ENCODE measurements at places on chromosomes 13 and 19. TPM values are rescaled to one million over a fixed set of nuclear protein-coding genes. Genes with fewer than 3 reads are reported as not detected.
A peak's percentile ranks its signal among the peaks of the same experiment; 100 is the strongest.

Gene SIGLEC11
- not detected for polyA plus RNA-seq

Gene CACNG6
- not detected for polyA plus RNA-seq

Gene PPM1N
- 2.3 TPM for polyA plus RNA-seq

Gene PSG3
- polyA plus RNA-seq, result 0.27 TPM

Gene EPSTI1
- 10.9 TPM for polyA plus RNA-seq

Gene RPS28
- polyA plus RNA-seq, result 286 TPM

Gene ZNF841
- 9.8 TPM for polyA plus RNA-seq

Gene SLITRK1
- not detected for polyA plus RNA-seq

Gene TMEM91
- 1.4 TPM for polyA plus RNA-seq

Gene AKAP11
- polyA plus RNA-seq, result 26.3 TPM

Gene WDR62
- polyA plus RNA-seq, result 1.1 TPM

Gene TMEM38A
- 1.2 TPM for polyA plus RNA-seq

Gene RGS9BP
- polyA plus RNA-seq, result 0.09 TPM

Gene PSG11
- polyA plus RNA-seq, result 0.25 TPM

- no peak for DNase-seq
Measured at GRCh38 chr13:33092073-33092987, 76.1 kb downstream of the KL start.

DNA sequence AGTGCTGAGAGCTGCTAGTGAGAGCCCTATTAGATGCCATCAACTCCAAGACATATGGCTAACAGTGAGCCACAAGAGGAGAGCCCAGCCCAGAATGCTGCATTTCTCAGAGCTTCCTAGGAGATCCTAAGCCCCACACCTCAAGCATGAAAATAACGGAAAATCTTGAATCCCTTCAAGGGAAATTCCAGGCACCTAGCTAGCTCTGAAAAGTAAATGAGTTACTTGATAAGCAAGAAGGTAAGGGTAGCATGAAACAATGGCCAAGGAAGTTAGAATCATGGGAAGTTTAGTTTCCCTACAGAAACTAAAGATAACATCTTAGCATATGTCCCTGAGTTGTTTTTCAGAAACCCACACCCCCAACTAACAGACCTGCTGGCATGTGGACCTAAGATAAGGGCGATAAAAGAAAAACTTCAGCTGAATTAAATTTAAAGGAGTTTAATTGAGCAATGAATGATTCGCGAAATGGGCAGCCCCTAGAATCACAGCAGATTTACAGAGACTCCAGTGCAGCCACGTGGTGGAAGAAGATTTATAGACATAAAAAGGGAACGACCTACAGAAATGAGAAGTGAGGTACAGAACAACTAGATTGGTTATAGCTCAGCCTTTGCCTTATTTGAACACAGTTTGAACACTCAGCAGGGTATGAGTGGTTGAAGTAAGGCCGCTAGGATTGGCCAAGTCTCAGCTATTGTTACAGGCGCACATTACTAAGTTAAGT is 301.3 kb upstream of the DACH1 start:
- no peak for DNase-seq

- DNase-seq, result peak; percentile 15
Measured at GRCh38 chr19:17370026-17370587, 7.0 kb downstream of the PLVAP start.

DNA sequence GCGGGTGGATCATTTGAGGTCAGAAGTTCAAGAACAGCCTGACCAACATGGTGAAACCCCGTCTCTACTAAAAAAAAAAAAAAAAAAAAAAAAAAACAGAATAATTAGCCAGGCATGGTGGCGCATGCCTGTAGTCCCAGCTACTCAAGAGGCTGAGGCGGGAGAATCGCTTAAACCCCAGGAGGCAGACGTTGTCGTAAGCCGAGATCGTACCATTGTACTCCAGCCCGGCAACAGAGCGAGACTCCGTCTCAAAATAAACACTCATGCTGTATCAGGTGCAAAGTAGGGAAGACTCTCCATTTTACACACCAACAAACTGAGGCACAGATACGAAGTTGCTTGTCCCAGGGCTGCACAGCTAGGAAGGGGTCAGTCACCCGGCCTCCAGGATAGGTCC is 15.6 kb downstream of the TLE6 start:
- DNase-seq, result no peak

- DNase-seq, result no peak
Measured at GRCh38 chr19:5798244-5798643, 6.6 kb upstream of the NRTN start.

- DNase-seq, result no peak
Measured at GRCh38 chr19:55675661-55676354, 782 bp downstream of the EPN1 start.

GRCh38 chr19:18650468-18651041 is 13.7 kb downstream of the KLHL26 start:
- DNase-seq, result peak; percentile 92

DNA sequence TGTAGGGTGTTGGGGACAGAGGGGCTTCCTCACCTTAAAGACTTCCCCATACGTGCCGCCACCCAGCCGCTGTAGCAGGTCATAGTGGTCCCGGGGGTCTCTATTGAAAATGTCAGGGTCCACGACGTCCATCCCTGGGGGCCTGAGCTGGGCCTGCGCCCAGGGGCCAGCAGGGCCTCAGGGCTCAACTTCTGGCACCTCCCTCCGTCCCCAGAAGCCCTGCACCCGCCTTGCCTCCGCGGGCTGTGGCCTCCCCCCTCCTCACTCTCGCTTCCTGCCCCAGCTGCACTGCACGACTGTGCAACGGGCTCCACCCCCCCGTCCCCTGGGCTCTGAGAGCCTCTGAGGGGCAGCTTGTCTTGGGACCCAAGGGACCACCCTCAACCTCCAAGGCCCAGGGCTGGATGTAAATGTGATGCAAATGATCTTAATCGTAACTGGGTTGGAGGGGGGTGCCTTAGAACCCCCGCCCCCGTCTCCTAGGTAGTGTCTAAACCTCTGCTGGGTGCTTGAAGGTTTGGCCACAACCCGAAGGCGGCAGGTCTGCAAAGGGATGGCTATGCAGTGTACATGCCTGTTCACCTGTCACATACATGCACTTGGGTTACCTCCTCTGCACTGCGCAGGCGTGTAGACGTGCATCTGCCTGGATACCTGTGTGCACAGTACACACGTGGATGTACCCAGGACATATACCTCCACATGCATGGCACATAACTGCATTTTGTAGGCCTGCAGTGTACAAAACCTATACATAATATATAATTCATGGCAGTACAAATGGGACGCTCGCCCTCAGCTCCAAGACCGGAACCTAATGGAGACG is at the start of gene MAP4K1:
TSS of gene MAP4K1 (minus strand) at position 190 of the 826 bp plus-strand sequence. CDS start at position 132, 58 bp downstream.
- no peak for DNase-seq

- DNase-seq, result peak; percentile 41
Measured at GRCh38 chr13:58960888-58961287, 1202.8 kb downstream of the DIAPH3 start.

DNA sequence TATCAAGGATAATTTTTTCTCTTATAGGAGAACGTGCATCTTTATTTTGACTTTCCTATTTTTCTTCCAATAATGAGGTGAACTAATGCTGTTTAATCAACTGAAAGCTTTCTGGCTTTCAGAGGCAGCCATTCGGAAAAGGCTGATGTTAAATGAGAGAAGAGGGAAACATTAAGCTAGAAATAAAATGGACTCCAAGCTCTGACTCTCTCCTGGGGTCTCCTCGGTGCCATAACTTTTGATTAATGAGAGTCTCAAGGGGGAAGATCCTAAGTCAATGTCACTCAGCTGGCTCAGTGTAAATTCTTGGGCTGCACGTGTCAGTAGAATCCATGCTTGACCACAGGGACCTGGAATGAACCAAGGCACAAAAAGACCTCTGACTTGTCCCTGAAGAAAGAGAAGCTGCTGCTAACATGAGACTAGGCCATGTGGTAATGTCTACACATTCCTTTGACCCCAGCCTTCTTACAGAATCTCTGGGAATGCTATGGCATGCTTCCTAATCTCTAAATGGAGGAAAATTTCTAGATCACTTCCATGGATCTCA is 152.2 kb upstream of the RFC3 start:
- no peak for DNase-seq

DNA sequence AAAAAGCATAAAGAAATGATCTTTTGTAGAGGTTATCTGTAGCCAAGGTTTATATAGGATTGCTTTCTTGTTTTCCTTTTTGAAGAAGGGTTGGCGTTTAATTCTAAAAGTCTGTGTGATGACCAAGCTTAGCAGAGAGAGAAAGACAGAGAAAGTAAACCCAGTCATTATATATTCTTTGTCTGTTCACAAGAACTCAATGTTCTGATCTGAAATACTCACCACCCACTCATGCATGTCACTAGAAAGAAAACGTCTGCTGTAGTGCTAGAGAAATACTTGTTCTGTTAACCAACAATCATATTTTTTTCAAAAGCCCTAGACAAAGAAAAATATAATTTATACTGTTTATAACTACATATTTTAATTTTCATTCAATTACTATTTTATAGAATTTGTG is 173.7 kb upstream of the SLITRK5 start:
- DNase-seq, result no peak

GRCh38 chr19:39351537-39352064 is 9.4 kb downstream of the SAMD4B start:
- no peak for DNase-seq

DNA sequence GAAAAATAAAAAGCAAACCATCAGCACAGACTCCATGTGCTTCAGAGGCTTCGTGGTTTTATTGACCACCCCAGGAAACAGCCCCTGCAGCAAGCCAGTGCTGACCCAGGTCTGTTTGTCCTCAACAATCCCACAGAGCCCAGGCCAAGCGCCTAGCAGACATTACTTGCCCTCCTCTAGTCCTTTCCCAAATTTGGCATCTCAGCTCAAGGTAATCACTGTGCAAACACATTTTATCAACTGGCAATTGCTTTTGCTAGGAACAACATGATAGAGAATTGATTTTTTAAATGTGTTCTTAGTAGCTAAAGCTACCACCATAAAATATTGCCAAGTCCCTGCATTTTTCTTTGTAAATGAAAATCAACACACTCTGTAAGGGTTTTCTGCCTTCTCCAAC is 121.8 kb downstream of the STOML3 start:
- DNase-seq, result no peak

DNA sequence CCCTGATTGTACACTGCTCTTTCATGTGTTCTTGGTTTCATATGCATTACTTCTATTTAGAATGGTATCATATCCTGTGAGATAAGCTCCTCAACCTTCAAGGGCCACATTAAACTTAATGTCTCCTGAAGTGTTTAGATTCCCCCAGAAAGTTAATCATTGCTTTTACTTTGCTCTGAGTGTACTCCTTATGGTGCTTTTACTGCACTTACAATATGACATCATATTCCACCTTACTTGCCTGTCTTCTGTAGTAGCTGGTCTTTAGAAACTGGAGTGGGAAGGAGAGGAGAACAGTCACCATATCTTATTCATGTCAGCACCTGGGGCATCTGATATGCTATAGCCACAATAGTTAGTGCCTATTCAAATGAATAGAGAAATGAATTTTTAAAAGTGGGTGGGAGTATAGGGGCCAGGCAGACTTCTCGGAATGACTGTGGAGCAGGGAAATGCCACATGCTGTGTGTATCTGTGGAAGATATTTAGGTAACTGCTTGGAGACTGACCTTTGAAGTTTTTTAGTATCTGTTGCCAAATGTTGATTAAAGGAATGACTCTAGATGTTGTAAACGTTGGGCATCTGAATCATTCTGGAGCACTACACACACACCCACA is 40.2 kb downstream of the SLAIN1 start:
- DNase-seq, result no peak

DNA sequence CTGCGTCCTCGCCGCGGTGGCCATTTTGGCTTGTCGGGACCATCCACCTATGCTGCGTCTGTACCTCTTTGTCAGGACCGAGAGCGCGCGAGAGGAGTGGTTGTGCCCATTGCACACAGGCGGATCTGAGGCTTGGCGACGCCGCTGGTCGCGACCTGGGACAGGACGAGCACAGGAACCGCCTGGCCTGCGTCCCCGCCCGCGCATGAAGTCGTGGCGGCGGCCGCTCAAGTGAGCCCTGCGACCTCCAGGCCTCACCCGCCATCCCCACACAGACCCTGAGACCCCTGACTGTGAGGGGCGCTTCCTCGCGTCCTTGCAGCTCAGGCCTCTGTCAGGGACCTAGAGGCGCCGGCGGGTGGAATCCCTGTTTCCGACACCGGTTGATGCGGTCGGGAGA is 16.8 kb downstream of the ZNF586 start:
- DNase-seq, result no peak

DNA sequence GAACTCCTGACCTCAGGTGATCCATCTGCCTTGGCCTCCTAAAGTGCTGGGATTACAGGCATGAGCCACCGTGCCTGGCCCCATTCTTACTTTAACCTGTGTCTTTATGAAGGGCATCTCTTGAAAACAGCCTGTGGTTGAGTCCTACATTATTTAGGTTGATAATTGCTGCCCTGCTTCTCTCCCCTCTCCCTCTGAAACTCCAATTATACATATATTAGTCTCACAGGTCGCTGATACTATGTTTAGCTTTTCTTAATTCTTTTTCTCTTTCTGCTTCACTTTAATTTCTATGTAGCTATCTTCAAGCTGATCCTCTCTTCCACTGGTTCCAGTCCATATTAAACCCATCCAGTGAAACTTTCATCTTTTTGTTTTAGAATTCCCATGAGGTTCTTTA is 75.1 kb downstream of the SLC6A16 start:
- DNase-seq, result no peak

GRCh38 chr13:112703449-112704284 is 13.8 kb downstream of the ATP11A start:
- DNase-seq, result peak; percentile 12

- DNase-seq, result no peak
Measured at GRCh38 chr19:456547-457110, 4.2 kb downstream of the SHC2 start.

GRCh38 chr19:13118424-13119193 is 545 bp downstream of the NACC1 start:
- peak; percentile 57 for DNase-seq

DNA sequence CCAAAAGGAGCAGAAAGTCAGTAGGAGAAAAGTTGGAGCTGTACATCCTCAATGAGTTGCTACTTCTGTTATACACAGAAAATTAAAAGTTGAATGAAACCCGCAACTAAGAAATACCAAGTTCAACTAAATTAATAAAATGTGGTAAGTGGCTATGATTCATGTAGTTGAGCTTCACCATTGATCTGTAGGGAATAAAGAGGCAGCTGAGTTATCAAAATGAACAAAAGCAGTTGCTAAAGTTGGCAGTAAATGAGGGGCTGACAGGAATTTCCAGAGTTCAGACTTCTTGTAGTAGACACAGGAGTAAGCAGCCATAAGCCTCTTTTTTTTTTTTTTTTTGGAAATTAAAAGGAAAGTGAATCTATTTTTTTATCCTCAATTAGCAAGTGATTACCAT is 234.6 kb downstream of the POSTN start:
- DNase-seq, result peak; percentile 45

DNA sequence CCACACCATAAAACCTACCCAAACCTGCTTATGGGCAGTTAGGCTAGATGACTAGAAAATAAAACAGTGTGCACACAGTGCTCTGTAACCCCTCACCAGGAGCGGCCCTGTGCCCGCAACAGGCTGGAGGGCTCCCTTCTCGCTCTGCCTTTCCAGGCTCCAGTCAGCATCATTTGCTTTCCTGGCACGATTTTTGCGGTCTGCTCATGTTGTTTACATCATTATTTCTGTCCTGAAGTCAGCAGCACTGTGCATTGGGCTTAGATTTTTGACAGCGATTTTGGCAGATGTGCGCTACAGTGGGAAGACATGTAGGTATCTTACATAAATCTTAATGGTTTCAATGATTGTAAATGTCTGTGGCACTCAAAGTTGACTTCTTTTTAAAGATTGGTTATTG is 344.0 kb downstream of the MTUS2 start:
- peak; percentile 7 for DNase-seq

GRCh38 chr13:88303157-88303556 is 632.0 kb downstream of the SLITRK5 start:
- no peak for DNase-seq
